Activated naive CD4-positive, alpha-beta T cell treated with anti-CD3 and anti-CD28 coated beads for 36 hours (primary cell): ENCODE measurements at places on chromosomes 6 and 20. TPM values are rescaled to one million over a fixed set of nuclear protein-coding genes. Genes with fewer than 3 reads are reported as not detected.
A peak's percentile ranks its signal among the peaks of the same experiment; 100 is the strongest.

DNA sequence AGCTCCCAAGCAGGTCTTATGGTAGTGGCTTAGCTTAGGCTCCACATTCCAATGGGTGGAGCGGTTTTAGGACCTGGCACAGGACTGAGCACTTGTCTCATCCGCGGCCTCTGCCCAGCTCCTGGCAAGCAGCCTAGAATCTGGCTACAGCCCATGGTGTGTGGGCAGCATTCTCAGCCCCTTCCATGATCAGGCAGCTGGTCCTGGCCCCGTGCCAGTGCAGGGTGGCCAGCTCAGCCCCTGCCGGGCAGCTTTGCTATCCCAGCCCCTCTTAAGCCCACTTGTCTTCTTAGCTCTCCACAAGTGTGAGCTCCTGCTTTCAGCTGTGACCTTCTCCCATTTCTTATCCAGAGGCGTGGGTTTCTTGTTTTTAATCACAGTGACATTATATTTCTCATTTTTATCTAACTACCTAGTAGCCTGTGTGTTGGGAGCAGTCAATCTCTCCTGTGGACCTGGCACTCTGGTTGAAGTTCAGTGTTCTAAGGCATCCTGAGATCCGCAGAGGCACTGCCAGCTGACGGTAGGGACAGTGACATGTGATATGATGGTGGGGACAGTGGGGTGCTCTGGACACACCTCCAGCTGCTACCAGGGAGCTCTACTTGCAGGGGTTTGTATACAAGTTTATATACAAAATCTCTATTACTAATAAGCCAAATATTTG is 119.9 kb upstream of the PRND start:
- H3K27me3 ChIP-seq, result peaks cover 4% of the 10 kb centered on the region
- H3K4me1 ChIP-seq, result no peaks in the 10 kb centered on the region
- no peaks in the 10 kb centered on the region for H3K36me3 ChIP-seq

- peaks cover 5% of the 10 kb centered on the region for H3K36me3 ChIP-seq
- no peak overlapping the region for H3K27ac ChIP-seq
- no peaks in the 10 kb centered on the region for H3K27me3 ChIP-seq
- no peak overlapping the region for H3K4me3 ChIP-seq
- no peak for DNase-seq
Measured at GRCh38 chr6:31407699-31408098, 4.3 kb downstream of the MICA start.

DNA sequence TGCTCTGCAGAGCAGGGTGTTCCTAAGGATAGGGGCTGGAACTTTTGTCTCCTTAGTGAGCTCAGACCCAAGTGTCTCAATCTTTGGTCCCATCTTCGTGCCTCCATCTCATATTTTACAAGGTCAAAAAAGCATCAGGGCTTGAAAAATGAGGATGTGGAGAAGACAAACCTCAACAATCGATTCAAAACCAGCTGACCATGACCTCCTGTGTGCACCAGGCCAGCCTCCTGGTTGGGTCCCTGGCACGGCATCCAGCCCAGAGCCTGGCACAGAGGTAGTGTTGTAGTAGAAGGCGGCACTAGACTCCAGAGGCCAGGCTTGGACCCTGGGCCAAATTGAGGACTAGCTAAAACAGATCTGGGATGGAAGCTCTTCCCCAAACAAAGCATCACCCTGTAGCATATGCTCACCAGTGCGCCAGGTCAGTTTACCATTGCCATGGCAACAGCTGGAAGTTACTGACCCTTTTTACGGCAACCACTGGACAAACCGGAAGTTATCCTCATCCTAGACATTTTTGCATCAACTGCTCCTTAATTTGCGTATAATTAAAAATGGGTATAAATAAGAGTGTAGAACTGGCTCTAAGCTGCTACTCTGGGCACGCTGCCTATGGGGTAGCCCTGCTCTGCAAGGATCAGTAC is 69.3 kb upstream of the BLCAP start:
- H3K36me3 ChIP-seq, result no peaks in the 10 kb centered on the region
- H3K4me1 ChIP-seq, result no peaks in the 10 kb centered on the region
- no peak overlapping the region for H3K27ac ChIP-seq
- H3K27me3 ChIP-seq, result peaks cover 13% of the 10 kb centered on the region
- no peak overlapping the region for H3K4me3 ChIP-seq
- no peak for DNase-seq

- DNase-seq, result no peak
- H3K36me3 ChIP-seq, result no peaks in the 10 kb centered on the region
- H3K27me3 ChIP-seq, result peaks cover 3% of the 10 kb centered on the region
- H3K4me1 ChIP-seq, result no peaks in the 10 kb centered on the region
Measured at GRCh38 chr6:115958958-115959357, 101.7 kb downstream of the FRK start.

- H3K27ac ChIP-seq, result no peak overlapping the region
- no peaks in the 10 kb centered on the region for H3K4me1 ChIP-seq
- H3K4me3 ChIP-seq, result no peak overlapping the region
- H3K36me3 ChIP-seq, result peaks cover 1% of the 10 kb centered on the region
- no peak for DNase-seq
Measured at GRCh38 chr6:81981812-81982211, 229.3 kb upstream of the TENT5A start.

GRCh38 chr6:35722121-35722761 is 14.6 kb upstream of the ARMC12 start:
- H3K4me1 ChIP-seq, result peaks cover 86% of the 10 kb centered on the region
- peak overlapping the region; percentile 48 for H3K27ac ChIP-seq
- peaks cover 2% of the 10 kb centered on the region for H3K36me3 ChIP-seq
- peak overlapping the region; percentile 7 for H3K4me3 ChIP-seq
- DNase-seq, result no peak
- no peaks in the 10 kb centered on the region for H3K27me3 ChIP-seq

The CLDN20 gene
- total RNA-seq, result not detected

The C20orf202 gene
- total RNA-seq, result not detected

The B3GALT4 gene
- total RNA-seq, result 4.4 TPM
